ENCODE measurements at places on chromosomes 16 and 17.

DNA sequence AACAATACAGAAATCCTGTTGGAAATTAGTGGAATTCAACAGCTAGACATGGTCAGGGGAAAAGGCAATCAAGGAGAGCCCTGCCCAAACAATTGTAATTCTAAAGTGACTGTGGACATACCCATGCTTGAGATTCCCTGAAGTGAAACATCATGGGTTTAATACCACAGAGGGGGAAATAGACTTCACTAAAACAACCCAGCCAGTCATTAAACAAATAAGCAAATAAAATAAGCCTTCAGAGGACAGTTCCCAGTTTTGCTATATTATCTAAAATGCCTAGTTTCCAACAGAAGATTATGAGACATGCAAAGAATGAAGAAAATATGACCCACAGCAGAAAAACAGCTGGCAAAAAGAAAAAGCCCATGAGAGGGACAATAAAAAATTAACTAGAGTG lies 376.3 kb downstream of the CDH8 start:
- DNase-seq = no peak

DNA sequence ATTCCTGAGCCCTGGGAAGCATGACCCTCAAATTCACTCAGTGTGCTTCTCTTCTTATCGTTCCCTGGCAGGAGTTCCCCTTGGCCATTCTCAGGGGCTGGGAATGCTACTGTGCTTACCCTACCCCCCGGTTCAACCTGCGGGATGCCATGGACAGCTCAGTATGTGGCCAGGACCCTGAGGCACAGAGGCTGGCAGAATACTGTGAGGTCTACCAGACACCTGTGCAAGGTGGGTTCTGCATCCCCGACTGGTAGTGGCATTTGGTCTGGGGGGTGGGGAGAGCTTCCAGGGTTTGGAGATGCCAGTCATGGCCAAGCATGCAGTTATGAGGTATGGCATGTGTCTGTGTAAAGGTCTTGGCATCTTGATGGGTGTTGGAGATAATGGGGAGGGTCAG lies 39.4 kb downstream of the WSCD1 start:
- no peak for DNase-seq

DNA sequence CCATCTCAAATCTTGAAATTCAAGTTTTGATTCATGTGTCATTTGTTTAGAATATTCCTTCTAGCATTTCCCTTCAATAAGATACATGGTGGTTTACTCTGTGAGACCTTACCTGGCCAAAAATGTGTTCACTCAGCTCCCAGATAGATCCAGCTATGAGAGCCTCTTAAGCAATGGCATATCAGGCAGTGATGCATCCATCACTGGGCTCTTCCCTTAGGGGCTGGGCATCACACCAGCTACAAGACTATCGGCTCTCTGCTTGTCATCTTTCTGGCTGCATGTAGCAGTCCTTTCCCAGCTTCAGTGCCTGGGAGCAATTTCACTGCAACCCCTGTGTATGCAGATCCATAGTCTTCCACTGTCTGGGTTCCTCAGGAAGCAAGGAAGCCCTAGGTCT lies 40.6 kb downstream of the GOSR1 start:
- DNase-seq = no peak

DNA sequence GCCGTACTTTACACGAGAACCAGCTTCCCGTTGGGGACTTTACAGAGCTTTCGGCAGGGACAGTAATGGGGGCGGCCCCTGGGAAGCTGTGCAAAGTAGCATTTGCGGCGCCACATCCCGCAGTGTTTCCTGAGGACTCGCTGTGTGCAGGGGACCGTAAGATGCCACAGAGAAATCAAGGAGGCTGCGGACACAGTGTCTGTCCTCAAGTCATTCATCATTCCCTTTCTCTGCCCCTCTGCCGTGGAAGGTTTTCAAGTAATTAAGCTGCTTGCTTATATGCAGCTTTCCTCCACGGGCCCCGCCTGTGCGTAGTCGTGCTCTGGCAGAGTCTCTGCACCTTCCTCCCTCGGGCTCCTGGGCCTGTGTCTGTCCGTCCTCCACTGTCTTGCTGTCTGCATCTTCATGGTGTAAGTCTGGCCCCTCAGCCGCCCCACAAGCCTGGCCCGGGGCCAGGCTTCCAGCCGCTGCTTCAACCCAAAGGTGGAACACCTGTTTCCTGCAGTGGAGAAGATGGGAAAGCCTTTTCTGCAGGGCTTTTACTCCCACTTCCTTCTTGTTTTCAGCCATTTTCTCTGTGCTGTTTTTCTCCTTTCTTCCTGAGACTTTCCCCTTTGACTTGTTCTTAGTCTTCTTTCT lies 216.9 kb upstream of the CHMP6 start:
- no peak for DNase-seq

GRCh38 chr17:19274893-19275292 lies 37.7 kb downstream of the EPN2 start:
- DNase-seq = no peak

GRCh38 chr16:88069397-88070168 lies 118.3 kb downstream of the BANP start:
- no peak for DNase-seq

- no peak for DNase-seq
Measured at GRCh38 chr16:46787909-46788308, 39.8 kb upstream of the MYLK3 start.

GRCh38 chr16:87747626-87748414 lies 18.0 kb downstream of the KLHDC4 start:
- DNase-seq = no peak

DNA sequence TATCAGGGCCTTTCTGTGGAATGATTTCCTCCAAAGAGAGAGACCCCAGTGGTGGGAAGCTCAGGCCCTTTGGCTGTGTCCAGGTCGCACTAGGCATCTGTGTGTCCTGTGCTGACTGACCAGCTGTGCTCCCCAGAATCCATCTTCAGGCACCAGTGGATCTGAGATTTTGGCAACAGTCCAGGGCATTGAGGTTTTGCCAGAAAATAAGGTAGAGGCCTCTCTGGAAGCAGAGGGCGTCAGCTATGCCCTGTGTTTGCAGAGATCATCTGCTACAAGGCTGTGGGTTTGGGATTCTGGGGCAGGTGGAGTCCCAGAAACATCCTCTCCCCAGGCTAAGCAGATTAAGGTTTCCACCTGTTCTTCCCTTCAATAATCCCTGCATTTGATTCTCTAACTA lies 57.5 kb upstream of the TOB1 start:
- no peak for DNase-seq

- DNase-seq = no peak
Measured at GRCh38 chr17:8031950-8032349, 6.9 kb upstream of the ALOX15B start.

GRCh38 chr17:7935859-7936258 lies 3.9 kb downstream of the CNTROB start:
- DNase-seq = no peak

All from midbrain (tissue), 1 donor.